ENCODE measurements at places on chromosomes 16 and 17. TPM values are rescaled to one million over a fixed set of nuclear protein-coding genes. Genes with fewer than 3 reads are reported as not detected.

GRCh38 chr16:12643034-12643455 is 160.6 kb downstream of the CPPED1 start:
- no peak overlapping the region for H3K4me3 ChIP-seq
- peaks cover 46% of the 10 kb centered on the region for H3K4me1 ChIP-seq
- H3K27me3 ChIP-seq, result no peaks in the 10 kb centered on the region
- DNase-seq, result no peak
- peaks cover 13% of the 10 kb centered on the region for H3K36me3 ChIP-seq
- no peak overlapping the region for H3K27ac ChIP-seq

- peaks cover 6% of the 10 kb centered on the region for H3K4me1 ChIP-seq
- H3K4me3 ChIP-seq, result no peak overlapping the region
- H3K27ac ChIP-seq, result no peak overlapping the region
- H3K36me3 ChIP-seq, result no peaks in the 10 kb centered on the region
- H3K27me3 ChIP-seq, result peaks cover 9% of the 10 kb centered on the region
- DNase-seq, result no peak
Observed at GRCh38 chr16:4160658-4161430, 44.6 kb upstream of the ADCY9 start.

- H3K27ac ChIP-seq, result no peak overlapping the region
- no peak for DNase-seq
- no peaks in the 10 kb centered on the region for H3K36me3 ChIP-seq
- no peak overlapping the region for H3K4me3 ChIP-seq
- H3K27me3 ChIP-seq, result no peaks in the 10 kb centered on the region
Observed at GRCh38 chr16:49617016-49617629, 238.8 kb downstream of the ZNF423 start.

GRCh38 chr16:75262104-75262799 is 10.8 kb upstream of the BCAR1 start:
- H3K27me3 ChIP-seq, result no peaks in the 10 kb centered on the region
- no peak for DNase-seq
- H3K36me3 ChIP-seq, result peaks cover 22% of the 10 kb centered on the region
- peak overlapping the region; percentile 88 for H3K4me3 ChIP-seq

DNA sequence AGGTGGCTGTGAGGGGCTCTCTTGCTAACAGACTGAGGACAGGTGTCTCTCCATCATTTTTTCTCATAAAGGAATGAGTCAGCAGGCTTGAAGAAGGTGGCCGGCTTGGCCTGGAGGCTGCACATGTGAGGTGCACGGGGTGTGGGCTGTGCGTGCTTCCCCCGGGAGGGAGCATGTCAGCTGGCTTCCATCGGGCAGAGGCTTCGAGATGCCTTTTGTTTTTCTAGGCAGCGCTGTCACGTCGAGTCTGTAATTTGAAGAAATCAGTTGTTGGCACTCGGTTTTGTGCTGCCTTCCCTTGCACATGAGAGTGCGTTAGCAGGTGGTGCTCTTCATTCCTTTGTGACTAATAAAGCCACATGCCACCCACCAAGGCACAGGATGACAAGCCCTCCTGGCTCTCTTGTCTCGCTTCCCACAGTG is 89.7 kb downstream of the NPIPB11 start:
- DNase-seq, result no peak
- no peak overlapping the region for H3K4me3 ChIP-seq
- H3K4me1 ChIP-seq, result peaks cover 19% of the 10 kb centered on the region

DNA sequence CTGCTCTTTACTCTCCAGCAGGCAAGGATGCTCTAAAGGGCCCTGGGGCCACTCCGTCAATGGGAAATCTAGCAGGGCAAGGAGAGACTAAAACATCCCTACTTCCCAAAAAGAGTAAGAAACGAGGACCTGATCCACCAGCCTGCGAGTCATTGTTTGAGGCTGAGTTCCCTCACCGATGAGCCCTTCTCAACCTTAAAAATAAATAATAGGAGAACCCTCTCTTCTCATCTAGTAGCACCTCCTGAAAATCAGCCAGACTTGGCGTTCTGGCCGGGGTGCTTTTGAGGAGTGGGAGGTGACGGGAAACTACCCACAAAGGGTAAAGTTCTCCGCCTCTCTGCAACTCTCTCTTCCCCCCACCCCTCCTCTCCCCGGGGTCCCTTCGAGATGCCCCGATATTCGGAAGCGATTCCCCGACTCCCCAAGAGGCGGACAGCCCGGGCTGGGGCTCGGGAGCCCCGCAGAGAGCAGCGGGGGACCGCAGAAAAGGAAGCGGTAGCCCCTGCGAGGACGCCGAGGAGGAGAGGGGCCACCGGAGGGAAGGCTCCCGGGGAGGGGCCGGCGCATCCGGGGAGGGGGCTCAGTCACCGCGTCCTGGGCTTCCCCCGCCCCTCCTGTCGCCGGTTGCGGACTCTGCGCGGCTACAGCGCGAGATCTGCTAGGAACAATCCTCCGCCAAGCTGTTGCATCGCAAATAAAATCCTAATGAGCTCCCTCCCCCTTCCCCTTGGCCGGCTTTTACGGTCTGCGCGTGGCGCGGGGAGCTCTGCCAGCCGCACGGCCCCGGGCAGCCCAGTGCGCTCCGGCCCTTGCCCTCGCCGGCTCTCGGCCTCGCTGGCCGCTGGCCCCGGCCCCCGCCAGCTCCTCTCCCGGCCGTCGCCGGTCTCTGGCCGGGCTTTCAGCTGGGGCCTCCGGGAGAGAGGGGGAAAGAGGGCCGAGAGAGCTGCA is 1.3 kb downstream of the HOXB9 start:
- no peak overlapping the region for H3K4me3 ChIP-seq
- H3K36me3 ChIP-seq, result no peaks in the 10 kb centered on the region
- DNase-seq, result no peak
- H3K27ac ChIP-seq, result no peak overlapping the region
- H3K27me3 ChIP-seq, result peaks cover 78% of the 10 kb centered on the region
- no peaks in the 10 kb centered on the region for H3K4me1 ChIP-seq

Gene EVPLL
- total RNA-seq, result not detected

Gene OR1F1
- total RNA-seq, result not detected
